ENCODE measurements at places on chromosomes 7 and 10. TPM values are rescaled to one million over a fixed set of nuclear protein-coding genes. Genes with fewer than 3 reads are reported as not detected.

DNA sequence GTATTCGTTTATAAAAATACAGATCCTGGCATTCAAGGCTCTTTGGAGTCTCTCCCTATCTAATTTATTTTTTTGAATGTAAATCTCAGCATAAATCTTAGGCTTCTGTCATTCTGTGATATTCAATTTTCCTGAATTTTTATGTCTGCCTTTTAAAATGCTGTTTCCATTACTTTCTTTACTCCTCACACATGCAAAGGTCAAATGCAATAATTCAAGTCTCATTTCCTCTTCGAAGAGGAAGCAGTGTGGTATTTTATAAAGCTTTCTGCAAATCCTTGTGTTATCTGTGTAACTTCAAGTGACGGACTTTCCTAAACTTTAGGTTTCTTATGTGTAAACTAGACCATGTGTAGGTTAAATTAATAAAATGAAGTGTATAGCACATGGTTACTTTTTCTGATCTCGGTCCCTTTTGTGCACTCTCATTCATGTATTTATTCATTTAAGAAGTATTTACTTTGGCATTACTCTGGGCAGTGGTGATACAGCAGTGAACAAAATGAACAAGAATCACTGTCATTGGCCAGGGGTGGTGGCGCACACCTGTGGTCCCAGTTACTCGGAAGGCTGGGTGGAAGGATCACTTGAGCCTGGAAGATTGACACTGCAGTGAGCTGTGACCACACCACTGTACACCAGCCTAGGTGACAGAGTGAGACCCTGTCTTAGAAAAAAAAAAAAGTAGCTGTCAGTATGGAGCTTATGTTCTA lies 332.2 kb downstream of the EXOC4 start:
- DNase-seq, result no peak

DNA sequence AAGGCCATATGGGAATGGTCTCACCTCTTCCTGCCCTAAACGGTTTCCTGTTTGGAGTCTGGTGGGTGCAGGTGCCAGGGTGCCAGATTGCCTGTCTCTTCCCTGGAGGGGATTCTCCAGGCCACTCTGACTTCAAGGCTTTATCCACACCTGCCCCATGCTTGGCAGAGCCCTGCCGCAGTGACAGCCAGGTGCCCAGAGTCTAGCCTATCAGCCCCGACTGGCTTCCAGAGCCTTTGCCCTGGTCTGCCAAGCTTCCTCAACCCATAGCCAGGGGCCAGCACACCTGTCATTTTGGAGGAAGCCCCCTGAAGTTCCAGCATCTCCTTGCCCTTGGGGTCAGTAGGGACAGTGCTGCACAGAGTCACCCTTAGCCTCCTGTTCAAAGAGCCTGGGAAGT lies 21.6 kb downstream of the TBATA start:
- DNase-seq, result no peak

PTPRN2 gene
- 33.2 TPM for total RNA-seq

- DNase-seq, result no peak
Observed at GRCh38 chr7:22781230-22781711, 41.4 kb downstream of the TOMM7 start.

Measured in spinal cord (tissue), 10 donors.